Stimulated activated CD8-positive, alpha-beta memory T cell treated with anti-CD3 and anti-CD28 coated beads, Interleukin-4, amount 100 ng/mL, for 1 hour (primary cell): ENCODE measurements at places on chromosomes 5 and 9.

DNA sequence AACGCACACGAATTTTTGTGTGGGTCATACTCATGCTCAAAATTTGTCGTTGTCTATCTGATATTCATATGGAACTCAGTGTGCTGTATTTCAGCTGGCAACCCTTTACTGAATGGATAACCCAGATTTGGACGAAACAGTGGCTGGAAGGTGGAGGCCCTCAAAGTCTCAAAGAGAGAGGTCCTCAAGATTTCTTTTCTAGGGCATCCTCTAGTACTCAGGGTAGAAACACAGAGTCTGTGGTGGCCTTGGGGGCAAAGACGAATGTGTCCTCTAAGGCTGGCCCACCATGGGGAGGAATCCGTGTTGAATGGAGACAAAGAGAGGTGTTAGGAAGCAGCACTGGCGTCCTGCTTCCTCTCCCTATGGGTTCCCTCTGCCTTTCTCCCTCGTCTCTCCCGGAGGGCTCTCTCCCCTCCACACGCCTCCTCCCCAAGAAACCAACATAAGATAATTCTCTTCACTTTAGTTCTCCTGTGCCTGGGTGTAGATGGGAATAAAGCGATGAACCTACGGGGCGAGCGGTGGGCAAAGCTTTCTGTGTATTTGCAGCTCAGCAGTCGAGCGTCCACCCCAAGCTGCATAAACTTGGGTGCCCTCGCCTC, 333.7 kb downstream of the CWC27 start:
- no peak for DNase-seq

- no peak for DNase-seq
These were observed 52.5 kb downstream of the OTULIN start for GRCh38 chr5:14716755-14717752.

DNA sequence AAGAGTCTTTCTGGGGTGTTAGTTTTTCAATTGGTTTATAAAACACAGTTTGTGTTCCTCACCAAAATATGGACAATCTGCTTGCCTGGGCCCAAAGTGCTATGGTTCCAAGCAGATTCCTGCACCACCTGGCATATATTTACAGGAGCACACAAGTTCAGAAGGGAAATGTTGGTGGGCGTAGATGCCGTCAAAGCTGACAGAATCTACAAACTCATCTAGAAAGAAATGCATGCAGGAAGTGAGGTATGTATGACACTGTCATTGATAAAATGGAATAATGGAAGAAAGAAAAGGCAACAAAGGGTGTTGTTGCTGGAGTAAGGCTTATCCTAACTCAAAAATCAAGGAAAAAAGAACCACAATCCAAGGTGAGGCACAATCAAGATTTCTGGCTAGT, 225.8 kb downstream of the MLLT3 start:
- no peak for DNase-seq

DNA sequence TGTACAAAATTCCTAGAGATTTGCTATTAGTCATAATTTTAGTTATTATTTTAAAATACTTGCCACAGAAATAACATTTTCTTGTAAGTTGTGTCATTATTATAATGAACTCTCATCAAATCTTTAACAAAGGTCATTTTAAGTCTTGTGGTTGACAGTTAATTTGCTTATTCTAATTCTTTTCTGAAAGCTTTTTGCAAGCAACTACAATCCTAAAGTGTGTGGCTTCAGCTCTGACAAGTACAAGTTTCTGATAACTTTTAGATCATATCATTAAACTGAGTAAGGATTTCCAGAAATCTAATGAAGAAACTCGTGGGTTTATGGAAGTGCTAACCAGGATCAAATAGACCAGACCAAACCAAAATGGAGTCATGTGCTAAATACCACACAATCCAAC, 86.4 kb downstream of the SFXN1 start:
- no peak for DNase-seq

DNA sequence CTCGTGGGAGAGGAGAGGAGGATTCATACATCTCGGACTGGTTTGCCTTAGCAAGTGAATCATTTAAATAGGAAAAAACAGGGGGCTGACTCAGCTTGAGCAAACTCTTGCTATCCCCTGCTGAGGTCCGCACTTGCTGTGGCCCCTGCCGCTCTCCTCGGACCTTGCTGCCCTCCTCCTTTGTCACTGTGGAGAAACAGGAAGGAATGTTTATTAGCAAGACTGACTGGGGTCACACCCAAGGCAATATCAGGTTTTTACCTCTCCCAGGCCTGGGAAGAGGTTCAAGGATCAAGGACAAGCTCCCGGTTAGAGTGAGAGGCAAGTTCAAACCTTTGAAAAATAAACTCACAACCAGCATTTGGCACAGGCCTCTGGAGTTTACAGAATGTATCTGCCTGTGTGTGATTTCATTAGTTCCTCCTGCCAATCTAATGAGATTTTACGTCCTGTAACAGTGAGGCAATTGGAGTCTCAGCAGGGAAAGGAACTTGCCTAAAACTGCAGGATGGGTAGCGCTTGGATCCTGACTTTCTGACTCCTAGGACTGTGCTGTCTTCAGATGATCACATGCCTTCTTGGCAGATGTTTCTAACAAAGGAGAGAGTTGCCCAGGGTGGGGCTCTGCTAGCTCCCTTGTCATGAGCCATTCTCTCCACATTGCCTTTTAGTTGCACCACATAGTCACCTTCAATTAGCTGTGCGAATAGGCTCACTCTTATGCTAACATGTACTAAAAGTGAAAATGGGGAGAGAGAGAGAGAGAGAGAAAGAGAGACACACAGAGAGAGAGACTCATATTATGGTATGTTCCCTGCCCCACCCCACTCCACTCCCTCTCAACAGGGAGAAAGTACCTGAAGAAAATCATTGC, 108.6 kb upstream of the CDKN2B start:
- DNase-seq, result no peak

- DNase-seq, result no peak
These were observed 27.6 kb downstream of the TPPP start for GRCh38 chr5:665541-665955.

DNA sequence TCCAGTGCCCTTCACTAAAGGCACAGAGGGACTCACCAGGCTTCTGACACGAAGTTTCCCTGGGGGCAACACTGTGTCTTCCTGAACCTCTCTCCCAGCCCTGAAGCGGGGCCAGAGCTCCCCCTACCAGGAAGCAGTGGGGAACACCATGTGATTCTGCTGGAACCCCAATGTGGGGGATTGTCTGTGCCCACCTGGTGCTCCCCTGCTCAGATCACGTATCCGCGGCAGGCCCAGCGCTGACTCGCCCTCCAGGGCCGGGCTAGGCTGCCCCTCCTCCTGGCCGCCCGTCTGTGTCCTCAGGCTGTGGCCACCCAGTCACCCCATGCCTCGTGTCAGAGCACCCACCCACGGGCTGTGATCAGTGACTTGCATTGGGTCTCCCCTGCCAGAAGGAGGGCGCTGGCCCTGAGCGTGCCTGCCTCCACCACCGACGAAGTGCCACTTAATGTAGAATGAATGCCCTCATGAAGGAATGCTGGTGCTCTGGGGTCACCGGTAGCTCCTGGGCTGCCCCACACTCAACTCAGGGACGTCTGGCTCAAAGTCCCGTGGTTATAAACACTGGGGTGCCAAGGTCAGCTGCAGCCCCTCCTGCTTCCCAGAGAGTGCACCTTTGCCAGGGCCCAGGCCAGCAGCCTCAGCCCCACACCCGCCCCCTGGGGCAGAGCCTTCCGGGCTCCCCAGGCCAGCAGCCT, 22.1 kb downstream of the SARDH start:
- DNase-seq, result no peak

DNA sequence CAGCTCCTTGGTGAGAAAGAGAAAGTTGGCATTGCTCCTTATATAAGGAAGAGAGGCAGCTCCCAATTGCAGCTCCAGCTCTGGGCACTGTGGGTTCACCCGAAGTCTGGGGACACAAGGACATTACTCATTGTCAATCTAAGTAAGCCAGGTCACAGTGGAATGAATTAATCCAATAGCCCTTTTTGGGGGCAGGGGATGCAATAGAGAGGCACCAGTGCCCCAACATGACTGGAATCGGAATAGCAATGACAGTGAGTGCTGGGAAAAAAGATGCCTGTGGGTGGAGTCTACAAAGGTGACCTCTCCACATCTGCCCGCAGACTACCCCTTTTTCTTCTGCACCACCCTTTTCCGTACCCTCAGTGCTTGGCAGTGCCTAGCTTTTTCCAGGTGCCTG, 11.1 kb upstream of the NEUROG1 start:
- no peak for DNase-seq

DNA sequence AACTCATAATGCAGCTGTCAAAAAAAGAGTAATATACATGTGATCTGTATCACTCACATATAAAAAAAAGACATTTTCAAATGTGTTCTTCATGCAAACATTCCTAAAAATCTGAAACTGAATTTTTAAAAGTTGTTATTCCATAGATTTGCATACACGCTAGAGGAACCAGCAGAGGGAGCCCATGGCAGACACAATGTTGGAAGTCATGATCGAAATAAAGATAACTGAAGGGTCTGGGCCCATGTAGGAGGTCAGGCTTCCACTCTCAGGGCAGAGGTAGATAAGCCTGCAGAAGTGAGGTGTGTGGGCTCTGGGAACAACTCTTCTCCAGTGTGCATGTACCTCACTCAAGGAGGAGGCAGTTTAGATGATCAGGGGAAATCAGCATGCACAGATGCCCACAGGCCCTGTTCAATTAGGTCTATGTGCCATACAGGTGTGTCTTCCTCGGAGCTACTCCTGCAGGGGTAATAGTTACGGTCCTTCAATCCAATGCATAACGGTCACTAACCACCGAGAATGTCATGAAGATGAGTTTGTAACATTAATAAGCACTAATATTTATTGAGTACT, 208.6 kb downstream of the EPB41L4A start:
- DNase-seq, result no peak

DNA sequence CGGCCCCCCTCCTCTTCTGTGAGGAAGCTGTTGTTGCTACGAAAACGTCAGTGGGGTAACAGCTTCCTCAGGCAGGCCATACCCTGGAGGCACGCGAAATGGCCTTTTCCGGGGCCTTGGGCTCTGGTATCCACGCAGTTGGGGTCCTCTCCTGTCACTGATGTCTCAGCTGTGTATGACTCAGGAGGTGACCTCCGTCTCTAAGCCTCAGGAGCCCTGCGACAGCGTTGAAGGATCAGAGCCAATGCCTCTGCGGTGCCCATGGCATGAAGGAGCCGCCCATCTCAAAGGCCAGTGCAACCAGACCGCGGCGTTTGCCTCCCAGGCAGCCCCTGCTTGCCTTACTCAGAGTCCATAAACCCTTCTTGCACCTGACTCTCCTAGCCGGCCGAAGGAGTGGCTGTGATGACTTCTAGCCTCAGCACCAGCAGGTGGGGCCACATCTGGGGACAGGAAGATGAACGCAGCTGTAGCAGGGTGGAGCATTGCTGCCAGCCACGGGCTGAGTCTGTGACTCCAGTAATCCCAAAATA, 1.0 kb upstream of the MXD3 start:
- DNase-seq, result no peak

- no peak for DNase-seq
These were observed 117.8 kb downstream of the ZNF354C start for GRCh38 chr5:179177711-179178575.

DNA sequence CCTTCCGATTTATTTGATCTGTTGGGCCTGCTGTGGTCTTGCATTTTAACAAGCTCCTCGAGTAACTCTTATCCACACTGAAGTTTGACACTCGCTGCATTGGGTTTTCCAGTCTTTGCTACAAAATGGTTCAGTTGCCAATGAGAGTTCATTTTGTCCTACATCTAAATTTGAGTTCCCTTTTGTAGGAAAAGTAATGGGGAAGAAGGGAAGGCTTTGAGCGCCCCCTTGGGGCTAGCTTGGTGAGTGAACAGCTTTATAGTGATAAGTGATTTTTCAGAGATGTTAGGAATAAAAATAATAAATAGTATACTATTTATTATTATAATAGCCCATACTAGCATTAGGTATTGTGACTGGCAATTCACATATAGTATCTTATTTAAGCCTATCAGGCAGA, 89.9 kb upstream of the GNAQ start:
- DNase-seq, result peak; percentile 41

DNA sequence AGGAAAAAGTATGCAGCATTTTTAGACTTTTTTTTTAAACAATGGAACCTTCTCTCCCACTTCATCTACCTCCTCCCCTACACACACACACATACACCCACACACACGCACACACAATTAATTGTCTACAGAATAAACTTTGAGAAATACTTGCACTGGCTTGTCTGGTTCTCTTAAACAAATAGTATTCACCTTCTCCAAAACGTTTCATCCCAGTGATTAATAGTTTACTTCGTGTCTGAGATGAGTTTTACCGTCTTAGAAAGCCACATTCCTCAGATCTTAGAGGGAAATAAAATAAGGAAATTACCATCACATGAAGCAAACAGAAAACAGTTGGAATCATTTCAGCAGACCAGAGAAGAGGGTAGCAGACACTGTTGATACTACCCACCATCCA, 570.6 kb upstream of the CLINT1 start:
- DNase-seq, result no peak

- no peak for DNase-seq
These were observed at the start of gene IGIP for GRCh38 chr5:140125637-140126036. TSS of gene IGIP (plus strand) at chr5:140125937. CDS start at chr5:140128477, 2,540 bp downstream.

- no peak for DNase-seq
These were observed 123.2 kb downstream of the RMI1 start for GRCh38 chr9:84103651-84104377.

DNA sequence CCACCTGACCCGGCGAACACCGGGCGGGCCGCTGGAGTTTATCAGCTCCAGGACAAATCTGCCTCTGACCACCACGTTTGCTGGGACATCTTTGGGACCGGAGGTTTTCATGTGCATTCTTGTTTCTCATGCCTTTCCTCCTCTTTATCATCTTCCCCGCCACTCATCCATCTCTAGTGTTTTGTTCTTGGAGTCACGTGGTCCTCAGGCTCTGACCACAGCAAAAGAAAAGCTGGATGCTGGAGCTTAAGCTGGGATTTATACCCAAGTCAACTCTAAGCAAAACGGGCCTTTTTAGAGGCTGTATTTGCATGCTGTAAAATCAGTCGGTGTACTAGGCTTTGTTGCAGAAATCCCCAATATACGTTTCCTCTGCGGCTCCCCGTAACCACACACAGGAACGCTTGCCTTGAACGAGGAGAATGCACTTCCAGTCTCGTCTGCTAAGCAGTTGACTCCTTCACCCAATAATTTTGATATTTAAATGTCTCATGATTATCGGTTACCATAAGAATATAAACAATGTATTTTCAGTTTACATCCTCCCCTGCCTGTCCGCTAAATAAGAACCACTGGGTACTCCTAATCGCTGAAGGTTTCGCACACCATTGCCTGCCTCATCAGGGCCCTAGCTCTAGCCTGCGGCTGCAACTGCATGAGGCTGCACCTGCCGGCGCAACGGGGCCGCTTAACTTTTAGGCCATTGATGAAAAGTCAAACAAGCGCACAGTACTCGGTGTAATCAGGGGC, 560 bp upstream of the NDUFS6 start:
- DNase-seq, result no peak

GRCh38 chr9:74330487-74331214, 166.5 kb upstream of the RORB start:
- no peak for DNase-seq

DNA sequence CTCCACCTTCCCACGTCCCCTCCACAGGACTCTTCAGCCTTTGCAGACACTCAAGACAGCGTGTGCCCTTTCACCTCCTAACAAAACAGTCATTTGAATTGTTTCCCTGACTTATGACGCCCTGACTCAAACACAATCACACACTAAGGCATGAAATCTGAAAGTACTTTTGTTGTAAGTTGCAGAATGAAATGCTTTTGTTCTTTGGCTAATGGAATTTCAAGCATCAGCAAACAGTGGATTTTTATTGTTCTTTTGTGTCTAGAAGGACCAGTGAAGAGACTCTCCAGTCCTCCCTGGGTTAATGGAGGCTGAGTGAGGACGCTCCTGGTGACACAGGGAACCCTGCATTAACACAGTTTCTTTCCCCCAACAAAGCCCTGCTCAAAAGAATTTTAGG, 380.1 kb downstream of the CTNND2 start:
- no peak for DNase-seq

- DNase-seq, result no peak
These were observed 283.7 kb upstream of the IRX4 start for GRCh38 chr5:2166306-2166978.
